DMS 273 treated with DMSO at 0.1 percent for 48 hours (cell line): ENCODE measurements at places on chromosomes 7 and 10.

DNA sequence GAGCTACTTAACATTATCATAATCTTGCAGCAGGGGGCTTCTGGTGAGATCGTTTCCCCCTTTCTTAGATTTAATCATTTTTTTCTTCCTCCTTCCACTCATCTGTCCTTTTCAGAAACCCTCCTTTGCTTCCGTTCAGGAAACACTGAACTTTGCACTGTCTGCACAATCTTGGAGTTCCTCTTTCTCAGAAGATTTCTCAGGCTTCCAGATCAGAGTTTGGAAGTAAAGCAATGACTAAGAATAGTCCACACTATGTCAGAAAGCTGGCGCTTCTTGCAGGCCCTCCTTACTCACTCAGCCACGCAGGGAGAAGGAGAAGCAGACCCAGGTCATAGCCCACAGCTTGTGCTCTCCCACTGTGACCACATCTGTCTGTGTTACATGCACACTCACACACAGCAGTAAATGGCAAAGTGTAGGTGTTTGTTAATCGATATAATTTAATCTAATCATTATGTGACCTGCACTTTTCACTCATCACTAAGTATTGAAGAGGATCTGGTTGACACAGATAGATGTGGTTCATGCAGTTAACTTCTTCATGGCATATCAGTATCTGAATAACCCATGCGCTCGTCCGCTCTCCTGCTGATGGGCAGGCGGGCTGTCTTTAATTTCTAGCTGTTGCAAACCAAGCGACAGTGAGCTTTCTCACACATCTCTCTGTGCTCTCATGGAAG, 30.2 kb downstream of the ALOX5 start:
- DNase-seq, result no peak

GRCh38 chr10:86710987-86711512, 42.7 kb downstream of the LDB3 start:
- peak; percentile 32 for DNase-seq

GRCh38 chr7:1622441-1622840, 47.6 kb upstream of the ELFN1 start:
- no peak for DNase-seq

GRCh38 chr10:26540601-26541000, 102.5 kb downstream of the APBB1IP start:
- no peak for DNase-seq

DNA sequence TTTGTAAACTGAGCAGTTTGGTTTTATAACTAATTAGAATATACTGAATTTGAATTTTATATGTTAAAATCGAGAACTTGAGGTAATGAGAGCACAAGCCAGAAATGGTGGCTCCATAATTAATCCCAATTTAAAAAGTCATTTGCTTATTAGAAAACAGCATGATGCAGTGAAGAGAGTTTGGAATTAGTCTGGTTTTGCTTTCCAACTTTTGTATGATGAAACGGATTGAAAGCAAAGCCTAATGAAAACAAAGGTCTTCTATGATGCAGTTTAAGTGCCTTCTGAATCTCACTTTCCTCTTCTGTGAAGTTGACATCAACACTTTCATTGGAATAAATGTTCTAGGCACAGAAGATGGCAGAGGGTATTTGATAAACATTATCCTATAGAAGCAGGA, 89.4 kb downstream of the SORCS1 start:
- no peak for DNase-seq
